ENCODE measurements at places on chromosomes 2 and 18.

DNA sequence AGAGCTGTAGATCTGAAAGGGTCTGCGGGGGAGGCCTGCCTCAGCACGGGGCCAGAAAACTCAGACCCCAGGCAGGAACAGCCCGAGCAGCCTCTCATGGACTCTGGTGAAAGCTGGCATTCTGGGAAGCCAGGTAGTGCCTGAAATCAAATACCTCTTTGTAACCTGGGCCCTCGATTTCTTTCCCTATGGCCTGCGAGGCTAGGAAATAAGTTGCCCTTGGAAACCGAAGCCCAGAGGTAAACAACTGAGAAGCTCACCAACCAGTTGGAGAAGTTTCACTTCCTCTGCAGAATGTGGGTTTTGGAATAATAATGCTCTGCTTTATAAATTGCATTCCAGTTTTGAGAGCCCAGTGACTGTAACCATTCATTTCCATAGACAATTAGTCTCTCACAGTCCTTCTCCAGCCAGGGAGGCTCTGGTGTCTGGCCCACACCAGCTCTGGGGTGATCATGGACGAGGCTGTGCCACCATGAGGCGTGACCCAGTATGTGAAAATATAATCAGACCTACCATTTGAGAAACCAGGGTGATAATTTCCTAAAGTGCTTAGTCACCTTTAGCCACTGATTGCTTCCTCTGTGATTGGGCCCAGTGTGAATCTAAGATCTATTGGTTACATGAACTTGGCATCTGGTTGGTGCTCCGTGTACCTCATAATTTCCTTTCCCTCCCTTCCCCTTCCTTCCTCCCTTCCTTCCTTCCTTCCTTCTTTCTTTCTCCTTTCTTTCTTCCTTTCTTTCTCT is 133.1 kb upstream of the PELI1 start:
- no peak for DNase-seq

- DNase-seq, result no peak
Observed at GRCh38 chr2:233010569-233011267, 2.3 kb downstream of the NGEF start.

DNA sequence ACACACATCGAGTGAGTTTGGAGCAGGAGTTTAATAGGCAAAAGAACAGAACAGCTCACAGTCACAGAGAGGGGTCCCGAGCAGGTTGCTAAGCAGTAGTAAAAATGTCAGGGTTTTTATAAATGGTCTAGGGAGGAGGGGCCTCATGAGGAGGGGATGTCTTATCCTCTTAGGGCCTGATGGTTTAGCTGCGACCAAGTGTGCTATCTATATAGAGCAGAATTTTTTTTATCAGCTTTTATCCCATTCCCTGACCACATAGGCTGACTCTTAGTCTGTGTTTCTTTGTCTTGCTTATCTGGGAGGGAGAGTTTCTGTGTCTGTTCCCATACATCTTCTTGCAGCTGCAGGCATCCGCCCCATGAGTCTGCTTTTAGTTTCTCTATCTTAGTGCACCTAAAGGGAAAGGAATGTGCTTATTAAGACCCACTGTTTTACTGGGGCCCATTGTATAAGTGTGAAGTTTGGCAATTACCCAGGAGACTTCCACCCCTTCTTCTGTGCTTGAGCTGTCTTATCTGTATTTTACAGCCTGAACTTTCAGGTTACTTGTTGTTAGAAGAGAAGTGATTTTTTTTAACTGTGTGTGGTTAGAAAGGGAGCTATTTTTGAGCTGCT is 30.4 kb upstream of the GMCL1 start:
- DNase-seq, result no peak

- DNase-seq, result no peak
Observed at GRCh38 chr2:28419443-28420270, 27.0 kb downstream of the FOSL2 start.

GRCh38 chr18:44733069-44733753 is 52.5 kb downstream of the SETBP1 start:
- no peak for DNase-seq

All from NCI-H446 treated with DMSO at 0.1 percent for 48 hours (cell line).